ENCODE measurements at places on chromosomes 11 and 22. TPM values are rescaled to one million over a fixed set of nuclear protein-coding genes. Genes with fewer than 3 reads are reported as not detected.

Gene FREY1
- total RNA-seq = 5.7 TPM

Gene VSIG10L2
- total RNA-seq = not detected

Gene OR8D4
- total RNA-seq = not detected

Gene DAGLA
- total RNA-seq = 0.73 TPM

Gene JHY
- 4.7 TPM for total RNA-seq

Gene SYNGR1
- total RNA-seq = 0.59 TPM

Gene OR52E4
- total RNA-seq = not detected

DNA sequence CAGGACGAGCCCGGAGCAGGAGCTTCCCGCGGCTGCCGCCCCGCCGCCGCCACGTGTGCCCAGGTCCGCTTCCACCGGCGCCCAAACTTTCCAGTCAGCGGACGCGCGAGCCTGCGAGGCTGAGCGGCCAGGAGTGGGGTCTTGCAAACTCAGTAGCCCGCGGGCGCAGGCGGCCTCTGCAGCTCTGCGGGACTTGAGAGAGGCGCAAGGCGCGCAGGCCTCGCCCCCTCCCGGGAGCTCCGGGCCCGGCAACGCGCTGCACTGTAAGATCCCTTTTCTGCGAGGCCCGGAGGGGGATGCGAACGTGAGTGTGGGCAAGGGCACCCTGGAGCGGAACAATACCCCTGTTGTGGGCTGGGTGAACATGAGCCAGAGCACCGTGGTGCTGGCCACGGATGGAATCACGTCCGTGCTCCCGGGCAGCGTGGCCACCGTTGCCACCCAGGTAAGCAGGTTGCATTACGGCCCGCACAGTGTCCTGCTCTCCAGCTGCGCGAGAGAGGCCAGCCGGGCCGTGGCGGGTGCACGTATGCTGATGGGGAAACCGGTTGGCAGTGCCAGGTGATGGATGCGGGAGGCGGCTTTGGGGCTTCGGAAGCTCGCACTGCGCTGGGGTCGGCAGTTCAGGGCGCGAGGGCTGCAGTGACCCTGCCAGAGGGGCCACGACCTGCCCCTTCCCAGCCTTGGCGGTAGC, 2.0 kb downstream of the SLC6A5 start:
- no peak for DNase-seq
- peaks cover 99% of the 10 kb centered on the region for H3K27me3 ChIP-seq
- H3K27ac ChIP-seq = no peak overlapping the region
- no peak overlapping the region for H3K4me3 ChIP-seq
- no peaks in the 10 kb centered on the region for H3K4me1 ChIP-seq
- H3K36me3 ChIP-seq = no peaks in the 10 kb centered on the region

GRCh38 chr11:10325277-10326011, 20.6 kb downstream of the ADM start:
- peaks cover 3% of the 10 kb centered on the region for H3K4me1 ChIP-seq
- no peaks in the 10 kb centered on the region for H3K36me3 ChIP-seq
- no peak for DNase-seq
- H3K27ac ChIP-seq = no peak overlapping the region

DNA sequence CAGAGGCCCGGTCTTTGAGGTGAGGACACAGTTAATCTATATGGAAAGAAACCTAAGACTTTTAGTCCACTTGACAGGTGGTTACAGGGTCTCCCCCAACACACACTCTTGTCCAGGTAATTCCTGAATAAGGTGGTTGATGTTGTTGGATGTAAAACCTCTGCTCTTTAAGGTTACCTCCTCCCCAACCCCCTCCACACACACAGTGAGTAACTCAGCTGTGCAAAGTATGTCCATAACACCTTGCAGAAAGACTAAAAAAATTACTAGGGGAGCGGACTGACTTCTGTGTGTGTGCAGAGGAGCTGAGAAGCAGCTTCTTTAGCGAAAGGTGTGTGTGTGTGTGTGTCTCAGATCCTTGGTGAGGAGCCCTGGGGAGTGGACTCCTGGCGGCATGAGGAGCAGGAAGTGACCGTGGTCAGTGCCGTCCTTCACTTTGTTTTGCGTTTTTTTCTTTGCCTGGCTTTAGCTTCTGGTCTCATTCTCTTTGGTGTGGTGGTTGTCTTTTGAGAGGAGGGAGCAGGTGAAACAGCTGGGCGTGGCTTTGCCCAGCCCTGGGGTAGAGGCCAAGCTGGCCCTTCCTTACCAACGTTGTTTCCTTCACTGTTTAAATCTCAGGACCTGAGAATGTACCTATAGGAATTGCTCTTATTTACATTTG, 1.7 kb downstream of the ZBED4 start:
- DNase-seq = no peak
- H3K4me3 ChIP-seq = peak overlapping the region; percentile 75
- H3K4me1 ChIP-seq = peaks cover 59% of the 10 kb centered on the region
- H3K27ac ChIP-seq = no peak overlapping the region

DNA sequence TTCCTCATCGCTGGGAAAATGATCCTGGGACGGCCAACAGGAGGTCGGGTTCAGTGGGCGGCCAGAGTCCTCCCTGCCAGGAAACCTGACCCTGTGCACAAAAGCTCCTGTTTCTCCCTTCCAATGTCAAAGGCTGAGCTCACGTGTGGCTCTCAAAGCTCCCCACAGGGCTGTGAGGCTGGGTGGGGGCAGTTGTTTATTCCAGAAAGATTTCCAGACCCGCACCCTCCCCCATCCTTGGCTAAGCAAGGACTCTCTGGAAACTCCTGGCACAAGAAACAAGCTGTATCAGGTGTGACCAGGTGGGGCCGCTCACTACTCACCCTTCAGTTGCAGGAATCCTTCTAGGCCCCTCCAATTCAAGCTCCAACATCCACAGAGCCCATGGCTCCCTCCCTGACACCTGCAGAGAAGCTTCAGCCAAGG, 131.9 kb downstream of the SHANK2 start:
- H3K36me3 ChIP-seq = no peaks in the 10 kb centered on the region
- H3K4me3 ChIP-seq = no peak overlapping the region
- H3K27me3 ChIP-seq = peaks cover 2% of the 10 kb centered on the region
- H3K27ac ChIP-seq = no peak overlapping the region

DNA sequence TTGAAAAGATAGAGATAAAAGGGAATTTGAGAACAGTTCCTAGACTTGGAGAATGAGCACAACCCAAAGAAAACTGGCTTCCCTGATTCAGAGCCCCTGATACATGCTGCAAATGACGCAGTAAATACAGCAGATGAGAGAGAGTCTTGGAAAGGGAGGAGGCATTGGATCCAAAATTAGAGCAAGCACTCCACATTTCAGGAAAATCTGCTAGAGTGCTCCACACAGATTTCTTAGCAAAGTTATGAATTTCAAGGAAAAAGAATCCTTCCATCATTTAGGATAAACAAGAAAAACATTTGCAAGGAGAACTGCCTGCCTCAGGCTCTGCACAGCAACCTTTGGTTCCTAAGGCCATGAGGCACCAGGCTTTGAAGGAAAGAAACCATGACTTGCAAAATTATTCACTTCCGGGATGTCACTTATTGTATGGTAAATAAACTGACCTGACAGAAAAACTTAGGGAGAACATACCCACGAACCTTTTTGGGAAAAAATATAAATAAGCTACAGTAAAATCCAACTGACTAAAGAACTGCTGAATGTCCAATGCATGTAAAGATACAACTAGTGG, 89.8 kb upstream of the RTL6 start:
- H3K36me3 ChIP-seq = no peaks in the 10 kb centered on the region
- peaks cover 12% of the 10 kb centered on the region for H3K4me1 ChIP-seq
- DNase-seq = no peak
- no peak overlapping the region for H3K4me3 ChIP-seq
- no peak overlapping the region for H3K27ac ChIP-seq

- no peaks in the 10 kb centered on the region for H3K4me1 ChIP-seq
- no peak for DNase-seq
- H3K4me3 ChIP-seq = no peak overlapping the region
- H3K27ac ChIP-seq = no peak overlapping the region
- H3K27me3 ChIP-seq = no peaks in the 10 kb centered on the region
- H3K36me3 ChIP-seq = peaks cover 10% of the 10 kb centered on the region
Observed at GRCh38 chr11:44104481-44105294, 9.2 kb downstream of the EXT2 start.

- DNase-seq = no peak
- peaks cover 22% of the 10 kb centered on the region for H3K4me1 ChIP-seq
- no peaks in the 10 kb centered on the region for H3K27me3 ChIP-seq
- H3K36me3 ChIP-seq = no peaks in the 10 kb centered on the region
- no peak overlapping the region for H3K4me3 ChIP-seq
Observed at GRCh38 chr11:35324183-35324886, 95.0 kb downstream of the SLC1A2 start.

DNA sequence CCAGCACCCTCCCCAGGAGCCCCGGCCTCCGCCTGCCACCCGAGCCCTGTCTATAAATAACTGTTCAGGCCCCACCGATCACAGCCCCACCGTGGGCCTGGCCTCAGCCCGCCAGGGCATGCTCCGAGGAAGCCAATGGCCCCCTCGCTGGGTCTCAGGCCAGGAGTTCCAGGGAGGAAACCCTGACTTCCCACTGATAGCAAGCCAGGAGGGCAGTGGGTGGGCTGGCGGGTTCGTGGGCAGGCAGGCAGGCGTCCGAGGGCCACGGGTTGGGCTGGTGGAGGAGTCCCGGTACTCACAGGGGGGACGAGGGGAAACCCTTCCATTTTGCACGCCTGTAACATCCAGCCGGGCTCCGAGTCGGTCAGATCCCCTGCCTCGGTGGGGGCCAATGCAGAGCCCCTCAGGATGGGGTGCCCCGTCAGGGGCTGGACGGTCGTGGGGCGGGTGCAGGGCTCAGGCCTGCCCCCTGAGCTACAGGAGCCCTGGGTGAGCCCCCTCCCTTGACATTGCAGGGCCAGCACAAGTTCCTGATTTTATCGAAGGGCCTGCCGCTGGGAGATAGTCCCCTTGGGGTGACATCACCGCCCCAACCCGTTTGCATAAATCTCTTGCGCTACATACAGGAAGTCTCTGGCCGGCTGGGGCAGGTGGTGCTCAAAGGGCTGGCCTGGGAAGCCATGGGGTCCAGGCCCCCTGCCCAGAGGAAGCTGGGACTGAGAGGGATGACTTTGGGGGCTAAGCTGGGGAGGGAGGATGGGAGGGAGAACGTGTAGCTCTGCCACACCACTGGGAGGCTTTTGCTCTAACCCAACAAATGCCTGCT, at the start of gene SPI1:
SPI1 (minus strand) TSS at position 538 of the 826 bp plus-strand sequence; CDS start at position 344, 194 bp downstream.
- H3K4me3 ChIP-seq = peak within 1 kb of the TSS; percentile 38
- H3K27ac ChIP-seq = peak within 1 kb of the TSS; percentile 17
- H3K27me3 ChIP-seq = no peaks in the 10 kb centered on the region
- DNase-seq = peak; percentile 27
- peaks cover 13% of the 10 kb centered on the region for H3K4me1 ChIP-seq

- H3K27ac ChIP-seq = no peak overlapping the region
- no peak for DNase-seq
- peak overlapping the region; percentile 15 for H3K4me3 ChIP-seq
- peaks cover 28% of the 10 kb centered on the region for H3K4me1 ChIP-seq
- peaks cover 5% of the 10 kb centered on the region for H3K27me3 ChIP-seq
- no peaks in the 10 kb centered on the region for H3K36me3 ChIP-seq
Observed at GRCh38 chr11:114315749-114316368, 19.7 kb downstream of the NNMT start.

GRCh38 chr11:110190885-110191284, 97.7 kb downstream of the ZC3H12C start:
- no peaks in the 10 kb centered on the region for H3K27me3 ChIP-seq
- no peaks in the 10 kb centered on the region for H3K4me1 ChIP-seq
- no peaks in the 10 kb centered on the region for H3K36me3 ChIP-seq
- H3K27ac ChIP-seq = no peak overlapping the region

DNA sequence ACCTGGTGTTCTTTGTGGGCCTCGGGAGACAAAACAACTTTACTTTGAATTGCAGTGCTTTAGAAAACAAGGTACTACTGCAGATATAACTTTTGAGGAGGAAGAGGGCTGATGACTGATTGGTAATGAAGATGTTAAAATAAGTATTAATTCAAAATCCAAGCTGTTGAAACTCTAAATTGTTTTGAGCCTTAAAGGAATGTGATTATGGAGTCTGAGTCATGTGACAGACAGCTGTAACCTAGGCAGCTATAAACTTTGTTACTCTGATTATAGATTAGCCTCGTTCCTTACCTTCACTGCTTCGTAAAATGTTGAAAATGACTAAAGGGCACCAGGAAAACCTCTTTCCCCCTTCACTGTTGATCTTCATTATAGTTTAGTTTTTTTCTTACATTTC, 43.4 kb downstream of the MS4A2 start:
- no peak overlapping the region for H3K27ac ChIP-seq
- no peak overlapping the region for H3K4me3 ChIP-seq
- H3K27me3 ChIP-seq = peaks cover 5% of the 10 kb centered on the region
- H3K4me1 ChIP-seq = no peaks in the 10 kb centered on the region
- DNase-seq = no peak
- no peaks in the 10 kb centered on the region for H3K36me3 ChIP-seq

GRCh38 chr11:826227-826621, 1.5 kb upstream of the CRACR2B start:
- H3K36me3 ChIP-seq = peaks cover 31% of the 10 kb centered on the region
- no peak for DNase-seq
- no peak overlapping the region for H3K27ac ChIP-seq
- H3K27me3 ChIP-seq = peaks cover 44% of the 10 kb centered on the region
- peaks cover 60% of the 10 kb centered on the region for H3K4me1 ChIP-seq

GRCh38 chr11:2318707-2319106, 16.9 kb downstream of the TSPAN32 start:
- H3K4me3 ChIP-seq = no peak overlapping the region
- peaks cover 20% of the 10 kb centered on the region for H3K4me1 ChIP-seq
- no peak for DNase-seq

DNA sequence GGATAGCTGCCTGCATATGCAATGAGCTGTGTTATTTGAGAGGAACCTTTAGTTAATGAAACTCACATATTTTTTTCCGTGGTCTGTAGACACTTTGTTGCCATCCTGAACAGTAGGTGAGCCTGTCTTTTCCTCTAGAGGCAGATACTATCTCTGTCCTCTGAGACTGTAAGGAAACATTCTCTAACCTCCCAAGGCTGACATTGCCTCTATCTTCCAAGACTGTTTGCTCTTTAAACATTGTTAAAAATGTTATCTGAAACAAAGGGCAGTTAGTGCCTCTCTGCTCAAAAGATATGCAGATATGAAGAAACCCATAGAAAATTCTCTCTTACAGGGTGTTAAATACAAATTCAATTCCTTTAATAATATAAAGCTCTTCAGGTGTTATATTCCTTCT, 963.8 kb upstream of the CNTN5 start:
- DNase-seq = no peak
- H3K4me1 ChIP-seq = no peaks in the 10 kb centered on the region
- no peaks in the 10 kb centered on the region for H3K36me3 ChIP-seq
- H3K4me3 ChIP-seq = no peak overlapping the region
- H3K27me3 ChIP-seq = no peaks in the 10 kb centered on the region

DNA sequence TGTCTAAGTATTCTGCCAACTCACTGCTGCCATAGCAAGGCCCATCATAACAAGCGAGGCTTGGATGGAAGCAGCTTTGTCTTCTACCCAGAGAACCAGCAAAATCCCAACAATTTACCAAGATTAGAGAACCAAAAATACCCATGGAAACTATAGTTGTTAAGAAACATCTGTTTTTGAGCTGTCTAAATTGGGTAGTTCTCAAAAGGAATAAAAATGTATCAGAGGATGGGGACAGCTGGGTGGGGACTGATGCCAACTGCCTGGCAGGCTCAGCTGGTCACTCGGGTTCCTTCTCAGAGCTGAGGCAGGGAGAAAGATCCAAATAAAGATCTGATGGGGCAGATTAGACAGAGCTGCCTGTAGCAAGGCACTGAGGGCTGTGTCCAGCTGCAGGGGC, 85.9 kb upstream of the GRK3 start:
- H3K36me3 ChIP-seq = no peaks in the 10 kb centered on the region
- no peak for DNase-seq
- no peaks in the 10 kb centered on the region for H3K4me1 ChIP-seq
- no peaks in the 10 kb centered on the region for H3K27me3 ChIP-seq
- no peak overlapping the region for H3K27ac ChIP-seq

GRCh38 chr11:102304686-102305085, 12.6 kb upstream of the BIRC3 start:
- H3K36me3 ChIP-seq = no peaks in the 10 kb centered on the region
- DNase-seq = no peak
- H3K27me3 ChIP-seq = no peaks in the 10 kb centered on the region
- peaks cover 63% of the 10 kb centered on the region for H3K4me1 ChIP-seq
